ENCODE measurements at places on chromosomes 1 and 21.

DNA sequence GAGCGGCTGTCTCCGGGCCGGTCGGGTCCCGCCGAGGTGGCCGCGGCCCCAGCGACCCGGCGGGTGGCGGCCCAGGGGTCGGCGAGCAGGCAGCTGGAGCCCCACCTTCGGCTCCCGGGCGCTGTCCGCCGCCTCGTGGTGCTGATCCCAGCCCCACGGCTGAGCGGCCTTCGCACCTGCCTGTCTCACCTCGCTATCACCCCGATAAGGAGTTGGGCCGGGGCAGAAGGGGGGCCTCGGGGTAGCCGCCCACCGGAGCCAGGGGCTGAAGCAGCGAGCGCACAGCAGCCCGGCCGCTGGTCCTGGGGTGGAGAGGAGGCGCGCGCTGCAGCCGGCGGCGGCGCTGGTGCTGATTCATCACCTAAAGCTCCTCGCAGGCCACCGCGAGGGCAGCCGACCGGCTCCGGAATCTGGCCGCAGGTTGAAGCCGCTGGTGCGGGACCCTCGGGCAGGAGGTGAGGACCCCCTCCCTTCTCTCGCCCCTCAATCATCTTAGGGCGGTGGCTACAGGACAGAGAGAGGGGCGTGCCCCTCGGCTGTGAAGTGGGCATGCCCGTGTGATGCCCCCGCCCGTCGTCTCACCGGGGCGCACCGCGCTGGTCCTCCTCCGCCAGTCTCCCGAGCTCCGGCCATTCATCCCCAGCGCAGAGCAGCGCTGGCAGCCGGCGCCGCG is 575 bp downstream of the TRIM67 start:
- DNase-seq: peak; percentile 93
- H3K27me3 ChIP-seq: peaks cover 82% of the 10 kb centered on the region
- peak overlapping the region; percentile 72 for H3K4me3 ChIP-seq
- no peak overlapping the region for H3K27ac ChIP-seq
- H3K36me3 ChIP-seq: no peaks in the 10 kb centered on the region
- no peaks in the 10 kb centered on the region for H3K4me1 ChIP-seq

GRCh38 chr1:117644696-117645311 is 39.0 kb downstream of the TENT5C start:
- no peak for DNase-seq
- H3K4me3 ChIP-seq: no peak overlapping the region
- no peak overlapping the region for H3K27ac ChIP-seq
- no peaks in the 10 kb centered on the region for H3K36me3 ChIP-seq
- no peaks in the 10 kb centered on the region for H3K27me3 ChIP-seq
- H3K4me1 ChIP-seq: no peaks in the 10 kb centered on the region

DNA sequence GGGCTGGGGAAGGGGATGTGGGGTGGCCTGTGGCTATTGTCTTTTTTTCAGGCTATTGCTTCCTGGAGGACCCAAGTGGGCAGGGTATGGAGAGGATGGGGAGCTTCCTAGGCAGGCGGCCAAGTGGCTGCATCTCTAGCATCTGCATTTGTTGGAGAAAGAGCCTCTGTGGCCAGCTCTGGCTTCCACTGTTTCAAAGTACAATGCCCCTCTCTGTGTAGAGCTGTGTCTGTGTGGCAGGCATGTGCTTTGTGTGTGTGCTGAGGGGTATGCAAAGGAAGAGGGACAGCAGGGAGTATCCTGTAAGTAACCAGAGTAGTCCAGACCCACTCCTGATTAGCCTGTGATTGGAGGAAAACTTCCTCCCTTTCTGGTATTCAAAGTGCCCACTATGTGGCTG is 40.6 kb downstream of the KCNA2 start:
- DNase-seq: peak; percentile 37
- no peaks in the 10 kb centered on the region for H3K36me3 ChIP-seq
- no peaks in the 10 kb centered on the region for H3K4me1 ChIP-seq
- H3K27me3 ChIP-seq: no peaks in the 10 kb centered on the region
- H3K27ac ChIP-seq: peak overlapping the region; percentile 42
- H3K4me3 ChIP-seq: no peak overlapping the region

DNA sequence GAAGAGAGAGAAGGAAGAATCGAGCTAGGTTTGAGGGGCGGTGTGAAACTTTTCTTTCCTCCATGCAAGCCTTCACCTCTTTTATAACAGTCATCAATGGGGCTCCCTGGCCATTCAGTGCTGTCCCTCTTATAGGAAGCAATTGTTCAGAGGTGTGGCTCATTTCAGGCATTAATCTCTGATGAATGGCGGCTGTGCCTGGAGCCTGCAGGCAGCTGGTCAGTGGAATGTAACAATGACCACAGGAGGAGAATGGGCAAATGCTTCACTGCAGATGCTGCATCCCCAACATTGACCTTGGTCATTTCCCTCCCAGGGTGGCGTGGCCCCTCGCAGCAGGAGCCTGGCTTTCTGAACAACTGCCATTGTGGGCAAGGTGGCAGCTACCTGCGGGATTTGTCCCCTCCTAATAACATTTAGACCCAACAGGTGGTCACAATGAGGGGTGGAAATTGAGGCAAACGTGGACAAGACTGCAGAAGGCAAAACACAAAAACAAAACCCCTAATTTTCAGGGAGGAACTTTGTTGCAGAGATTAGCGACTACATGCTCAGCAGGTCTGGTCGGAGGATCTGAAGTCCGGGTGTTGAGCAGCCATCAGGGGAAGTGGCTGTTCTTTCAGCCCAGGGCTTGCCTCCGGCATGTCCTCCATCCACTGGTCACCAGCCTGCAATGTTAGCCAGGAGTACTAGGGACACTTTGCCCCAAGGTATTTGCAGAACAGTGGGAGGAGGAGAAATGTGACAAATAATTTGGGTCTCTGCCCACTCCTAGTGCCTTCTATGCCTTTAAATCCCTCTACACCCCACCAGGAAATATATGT is 97.3 kb upstream of the PAXBP1 start:
- no peaks in the 10 kb centered on the region for H3K36me3 ChIP-seq
- no peaks in the 10 kb centered on the region for H3K27me3 ChIP-seq
- no peak for DNase-seq
- H3K27ac ChIP-seq: no peak overlapping the region

DNA sequence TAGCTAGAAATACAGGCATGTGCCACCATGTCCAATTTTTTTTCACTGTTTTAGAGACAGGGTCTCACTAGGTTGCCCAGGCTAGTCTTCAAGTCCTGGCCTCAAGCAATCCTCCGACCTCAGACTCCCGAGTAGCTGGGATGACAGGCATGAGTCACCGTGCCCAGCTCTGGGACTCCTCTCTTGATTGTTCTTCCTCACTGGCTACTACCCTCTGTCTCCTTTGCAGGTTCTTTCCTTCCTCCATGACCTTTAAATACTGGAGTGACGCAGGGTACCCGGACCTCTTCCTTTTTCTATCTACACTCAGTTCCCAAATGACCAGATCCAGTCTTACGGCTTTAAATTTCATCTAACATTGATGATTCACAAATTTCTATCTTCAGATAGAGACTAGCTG is 34.9 kb downstream of the ASH1L start:
- no peak overlapping the region for H3K4me3 ChIP-seq
- no peak overlapping the region for H3K27ac ChIP-seq
- H3K36me3 ChIP-seq: no peaks in the 10 kb centered on the region
- H3K27me3 ChIP-seq: no peaks in the 10 kb centered on the region
- no peaks in the 10 kb centered on the region for H3K4me1 ChIP-seq

- no peaks in the 10 kb centered on the region for H3K36me3 ChIP-seq
- DNase-seq: peak; percentile 42
- H3K27ac ChIP-seq: no peak overlapping the region
- H3K4me1 ChIP-seq: no peaks in the 10 kb centered on the region
- no peak overlapping the region for H3K4me3 ChIP-seq
Observed at GRCh38 chr1:54803761-54804470, 2.8 kb upstream of the TTC22 start.

DNA sequence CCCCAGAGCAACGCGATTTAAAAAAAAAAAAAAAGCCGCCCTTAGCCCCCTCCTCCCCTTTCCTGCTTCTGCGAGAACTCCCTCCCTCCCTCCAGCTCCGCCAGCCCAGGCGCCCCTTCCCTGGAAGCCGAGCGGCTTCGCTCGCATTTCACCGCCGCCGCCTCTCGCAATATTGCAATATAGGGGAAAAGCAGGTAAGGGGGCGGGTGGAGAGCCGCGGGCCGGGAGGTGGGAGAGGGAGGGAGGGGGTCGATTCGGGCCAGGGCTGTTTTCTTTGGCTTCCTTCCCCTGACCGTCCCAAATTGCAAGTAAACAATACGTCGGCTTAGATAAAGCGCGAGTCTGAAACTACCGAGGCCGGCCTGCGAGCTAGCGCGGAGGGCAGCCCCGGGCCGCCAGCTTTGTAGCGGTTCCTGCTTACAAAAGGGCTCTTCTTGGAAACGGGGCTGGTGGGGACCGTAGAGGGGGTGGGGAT is 408 bp downstream of the LMO4 start:
- H3K36me3 ChIP-seq: no peaks in the 10 kb centered on the region
- H3K4me3 ChIP-seq: peak overlapping the region; percentile 98
- H3K27ac ChIP-seq: peak overlapping the region; percentile 91
- DNase-seq: peak; percentile 78
- H3K27me3 ChIP-seq: no peaks in the 10 kb centered on the region
- H3K4me1 ChIP-seq: peaks cover 2% of the 10 kb centered on the region

DNA sequence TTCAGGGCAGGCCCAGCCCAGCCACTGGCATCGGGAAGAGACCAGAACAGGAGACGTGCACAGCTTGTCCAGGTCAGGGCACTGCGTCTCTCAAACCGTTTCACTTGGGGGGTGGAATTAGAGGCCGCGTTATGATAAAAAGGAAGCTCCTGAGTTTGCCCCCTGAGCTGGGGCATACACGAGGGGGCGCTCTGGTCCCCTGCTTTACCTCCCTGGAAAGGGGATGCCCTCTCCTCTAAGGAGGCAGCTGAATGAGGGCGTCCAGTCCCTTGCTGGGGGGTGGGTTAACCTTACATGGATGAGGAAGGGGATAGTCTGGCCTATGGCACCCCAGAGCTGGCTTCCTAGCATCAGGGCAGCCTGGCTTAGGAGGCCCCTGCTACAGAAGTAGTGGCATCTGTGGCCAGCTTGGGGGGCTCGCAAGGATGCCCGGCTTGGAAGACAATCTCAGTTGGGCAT is 2.3 kb downstream of the MYOG start:
- H3K4me3 ChIP-seq: no peak overlapping the region
- peaks cover 20% of the 10 kb centered on the region for H3K4me1 ChIP-seq
- no peaks in the 10 kb centered on the region for H3K36me3 ChIP-seq
- no peak overlapping the region for H3K27ac ChIP-seq
- H3K27me3 ChIP-seq: no peaks in the 10 kb centered on the region

- no peaks in the 10 kb centered on the region for H3K27me3 ChIP-seq
- no peak for DNase-seq
- H3K36me3 ChIP-seq: no peaks in the 10 kb centered on the region
- no peak overlapping the region for H3K27ac ChIP-seq
Observed at GRCh38 chr1:178418284-178418955, 78.3 kb downstream of the CLEC20A start.

DNA sequence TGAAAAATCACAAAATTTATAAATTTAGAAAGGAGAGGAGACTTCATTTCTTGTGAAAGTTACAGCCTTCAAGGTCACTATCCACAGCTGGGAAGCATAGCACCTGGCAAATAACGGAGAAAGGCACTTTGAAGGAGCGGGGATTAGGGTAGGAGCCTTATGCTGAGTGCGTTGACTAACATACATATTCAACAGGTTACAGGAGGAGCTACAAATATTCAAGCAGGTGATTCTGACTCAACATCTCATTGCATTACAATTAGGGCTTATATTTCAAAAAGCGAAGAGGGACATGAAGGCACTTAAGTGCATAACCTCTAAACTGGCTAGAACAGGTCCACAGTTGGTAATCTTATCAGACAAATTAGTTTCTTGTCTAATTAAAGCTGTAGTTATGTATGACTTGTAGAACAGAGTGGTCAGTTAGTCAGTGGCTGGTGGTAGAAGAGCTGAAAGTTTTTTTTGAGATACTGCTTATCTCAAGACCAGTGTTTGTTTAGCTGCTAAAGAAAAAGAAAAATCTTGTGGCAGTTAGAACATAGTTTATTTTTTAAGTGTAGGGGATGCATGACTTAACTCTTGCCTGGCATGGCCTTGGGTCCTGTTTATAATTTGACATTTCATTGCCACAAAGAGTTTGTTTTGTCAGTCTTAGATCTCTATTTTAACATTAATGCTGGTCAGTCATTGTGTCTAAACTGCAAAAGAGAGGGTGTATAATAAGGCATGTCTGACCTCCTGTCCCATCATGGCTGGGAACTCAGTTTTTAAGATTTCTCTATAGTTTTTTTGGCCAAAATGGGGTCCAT is 311.5 kb downstream of the DUSP10 start:
- DNase-seq: no peak
- H3K36me3 ChIP-seq: no peaks in the 10 kb centered on the region
- H3K4me3 ChIP-seq: no peak overlapping the region
- no peak overlapping the region for H3K27ac ChIP-seq
- no peaks in the 10 kb centered on the region for H3K4me1 ChIP-seq

DNA sequence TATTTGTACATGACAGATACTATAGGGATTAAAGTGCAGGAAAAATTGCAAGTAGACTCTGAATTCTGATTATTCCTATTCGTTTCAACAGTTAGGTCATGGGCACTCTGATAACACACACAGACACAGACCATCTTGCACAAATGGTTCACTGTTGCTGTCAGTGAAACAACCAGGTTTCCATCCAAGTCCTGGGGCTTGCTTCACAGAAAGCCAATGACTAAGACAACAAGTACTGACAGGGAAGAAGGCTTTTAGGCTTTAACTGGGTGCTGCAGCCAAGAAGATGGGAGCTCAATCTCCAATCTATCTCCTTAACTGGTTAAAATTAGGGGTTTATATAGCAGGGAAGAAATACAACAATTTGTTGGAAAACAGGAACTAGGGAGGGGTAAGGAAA is 57.6 kb downstream of the RIMS3 start:
- no peak for DNase-seq
- H3K4me1 ChIP-seq: no peaks in the 10 kb centered on the region
- H3K27ac ChIP-seq: no peak overlapping the region
- no peaks in the 10 kb centered on the region for H3K27me3 ChIP-seq
- no peaks in the 10 kb centered on the region for H3K36me3 ChIP-seq

DNA sequence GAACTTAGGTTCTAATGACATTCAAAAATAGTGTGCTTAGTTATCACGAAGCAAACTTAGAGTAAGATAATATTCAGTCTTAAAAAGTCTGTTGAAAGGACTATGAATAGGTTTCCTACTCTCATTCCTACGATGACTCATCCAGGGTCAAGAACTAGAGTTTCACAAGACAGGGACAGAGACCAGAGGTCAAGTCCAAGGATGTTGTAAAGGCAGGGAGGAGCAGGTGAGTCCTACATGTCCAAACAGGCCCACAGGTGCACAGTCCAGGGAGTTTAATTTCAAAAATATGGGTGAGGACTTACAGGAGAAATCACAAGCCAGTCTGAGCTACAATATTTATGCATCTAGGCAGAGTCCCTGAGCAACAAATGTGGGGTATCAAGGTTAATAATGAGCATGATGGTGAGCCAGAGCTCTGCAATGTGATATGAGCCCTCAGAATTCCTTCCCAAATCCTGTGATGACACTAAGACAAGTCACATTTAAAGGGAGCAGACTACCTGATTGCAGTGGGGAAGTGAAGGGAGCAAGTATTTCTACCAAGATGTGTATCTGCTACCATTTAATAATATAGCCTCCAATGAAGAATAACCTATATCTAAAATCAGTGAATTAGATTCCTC is 100.0 kb upstream of the NRIP1 start:
- no peaks in the 10 kb centered on the region for H3K4me1 ChIP-seq
- DNase-seq: no peak
- H3K4me3 ChIP-seq: no peak overlapping the region

All from endodermal cell (in vitro differentiated cells).